ENCODE measurements at places on chromosomes 4 and X.

DNA sequence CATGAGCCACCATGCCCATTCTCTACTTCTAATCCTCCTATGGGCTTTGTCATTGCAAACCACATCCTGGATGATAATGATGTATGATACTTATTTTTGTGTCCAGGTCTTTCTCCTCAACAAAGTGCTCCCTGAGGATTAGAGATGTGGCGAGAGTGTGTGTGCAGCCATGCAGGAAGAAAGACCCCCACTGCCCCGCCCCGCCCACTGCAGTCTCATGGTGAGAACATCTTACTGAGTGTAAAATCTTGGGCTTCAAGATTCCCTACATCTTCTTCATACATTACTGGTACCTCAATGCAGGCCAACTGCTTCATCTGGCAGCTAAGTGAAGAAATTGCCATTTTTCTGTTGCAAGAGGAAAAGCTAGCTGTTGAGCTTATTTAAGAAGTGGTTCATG, 25.9 kb upstream of the MAP3K15 start:
- no peak for DNase-seq

- DNase-seq: no peak
Measured at GRCh38 chrX:20309806-20310205, 43.1 kb upstream of the RPS6KA3 start.

DNA sequence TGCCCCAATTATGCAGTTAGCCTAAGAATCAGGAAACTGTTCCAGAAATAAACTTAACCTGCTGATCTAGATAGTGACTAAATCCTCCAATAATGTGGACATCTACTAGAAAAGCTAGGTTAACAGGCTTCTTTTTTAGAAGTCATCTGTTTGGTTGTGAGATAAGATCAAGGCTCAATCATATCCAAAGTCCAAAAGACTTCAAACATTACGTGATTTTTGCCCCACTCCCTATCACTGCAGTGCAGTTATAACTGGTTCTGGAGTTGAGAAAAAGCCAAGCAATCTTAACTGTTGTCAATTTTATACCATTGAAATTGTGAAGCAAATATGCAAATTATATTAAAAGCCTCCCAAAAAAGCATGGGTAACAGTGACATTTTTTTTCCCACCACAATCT, 781.4 kb downstream of the KLHL13 start:
- no peak for DNase-seq

- no peak for DNase-seq
Measured at GRCh38 chr4:18803781-18804180, 782.2 kb upstream of the LCORL start.

DNA sequence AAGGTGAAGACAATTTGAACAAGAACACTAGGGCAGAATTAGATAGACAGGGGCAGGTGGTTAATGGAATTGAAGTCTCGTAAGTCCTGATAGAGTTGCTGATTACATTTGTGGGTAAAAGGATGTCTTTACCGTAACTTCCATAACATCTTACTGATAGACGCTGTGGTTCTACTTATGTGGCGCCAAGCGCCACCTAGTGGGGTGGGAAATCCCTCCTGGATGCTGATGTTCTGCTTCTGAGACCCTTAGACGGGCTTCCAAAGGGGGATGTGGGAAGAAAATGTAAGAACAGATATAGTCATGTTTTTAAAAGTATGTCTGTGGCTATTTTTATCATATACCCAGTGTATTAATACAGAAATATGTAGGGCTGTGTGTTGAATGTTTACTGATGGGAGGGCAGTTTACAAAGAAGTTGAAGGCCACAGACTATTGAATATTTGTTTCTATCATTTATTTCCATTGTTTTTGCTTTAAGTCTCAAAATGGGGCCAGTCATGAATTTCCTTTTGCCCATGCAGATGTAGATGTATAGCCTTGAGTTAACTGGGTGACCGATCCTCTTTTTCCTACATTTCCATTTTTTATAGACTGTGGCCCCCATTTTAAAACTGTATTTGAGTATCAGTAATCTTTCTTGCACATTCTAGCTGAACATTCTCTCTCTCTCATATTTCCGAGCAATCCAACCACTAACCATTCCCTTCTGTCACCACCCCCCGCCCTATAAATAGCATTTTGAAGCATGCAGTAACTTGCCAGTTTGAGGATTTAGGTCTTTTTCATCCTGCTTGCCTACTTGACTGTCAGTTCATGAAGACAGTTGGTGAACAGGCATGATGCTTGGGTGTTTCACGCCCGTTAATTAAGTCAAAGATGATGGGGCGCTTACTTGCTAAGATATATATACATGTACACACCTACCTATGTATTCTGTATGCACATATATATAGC, 12.1 kb upstream of the TLR8 start:
- no peak for DNase-seq

GRCh38 chrX:153644356-153645125, 2.5 kb upstream of the DUSP9 start:
- DNase-seq: no peak

- DNase-seq: no peak
Measured at GRCh38 chr4:26729027-26729426, 131.6 kb upstream of the STIM2 start.

GRCh38 chrX:48606091-48606490, 8.8 kb downstream of the WDR13 start:
- no peak for DNase-seq

- DNase-seq: no peak
Measured at GRCh38 chr4:26432419-26432818, 57.9 kb downstream of the CCKAR start.

DNA sequence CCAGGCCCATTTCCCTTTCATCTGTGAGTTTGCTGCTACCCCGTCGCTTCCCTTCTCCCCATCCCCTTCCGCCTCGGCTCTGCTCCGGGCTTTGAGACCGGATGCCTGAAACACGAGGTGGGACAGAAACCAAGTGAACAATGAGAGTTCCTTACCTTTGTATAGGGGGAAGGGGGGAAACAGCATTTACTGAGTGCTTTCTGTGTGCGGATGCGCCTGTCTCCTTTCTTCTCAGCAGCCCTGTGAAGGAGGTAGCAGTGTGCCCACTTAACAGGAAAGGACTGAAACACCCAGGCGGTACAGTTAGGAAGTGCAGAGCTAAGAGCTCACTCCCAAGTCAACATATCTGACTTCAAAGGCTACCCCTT, 43.2 kb upstream of the TMSB15B start:
- DNase-seq: peak; percentile 44

DNA sequence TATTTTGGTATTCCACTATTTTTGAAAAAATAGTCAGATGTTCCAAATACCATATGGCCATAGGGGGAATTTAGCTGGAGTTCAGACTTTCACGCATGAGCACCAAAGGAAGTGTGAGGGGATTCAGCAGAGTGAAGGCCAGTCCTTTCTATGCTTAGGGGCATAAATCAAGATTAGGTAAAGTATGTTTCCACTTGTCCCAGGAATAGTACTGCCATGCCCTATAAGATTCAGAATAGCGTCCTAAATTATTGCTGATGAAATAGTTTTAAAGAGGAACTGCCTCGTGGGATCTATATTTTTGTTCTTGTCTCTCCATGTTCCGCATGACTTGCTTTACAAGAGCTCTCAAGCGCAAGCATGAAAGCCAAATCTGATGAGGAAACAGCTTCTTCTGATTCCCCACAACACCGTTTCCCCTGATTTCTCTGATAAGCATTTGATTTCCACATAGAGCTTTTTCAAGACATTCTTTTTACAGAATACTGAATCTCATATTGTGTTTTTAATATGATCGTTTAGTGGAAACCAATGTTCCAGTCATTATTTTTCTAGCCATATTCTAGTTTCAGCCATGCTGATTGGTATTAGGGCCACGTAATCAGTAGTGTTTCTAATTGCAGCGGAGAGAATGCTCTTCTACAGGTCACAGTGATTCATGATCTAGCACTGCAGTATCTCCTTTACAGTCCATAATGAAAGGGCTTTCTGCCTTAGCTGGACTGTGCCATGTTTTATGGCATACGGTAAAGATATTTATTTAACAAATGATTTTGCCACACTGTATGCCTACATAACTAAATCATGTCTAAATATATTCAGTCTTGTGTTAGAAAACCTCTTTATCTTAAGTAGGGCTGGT, 492.3 kb downstream of the CENPC start:
- no peak for DNase-seq

GRCh38 chrX:46653482-46653881, 79.9 kb downstream of the CHST7 start:
- DNase-seq: no peak

GRCh38 chr4:127045861-127046260, 586.9 kb upstream of the INTU start:
- DNase-seq: no peak

- no peak for DNase-seq
Measured at GRCh38 chr4:176717237-176717636, 75.5 kb downstream of the VEGFC start.

GRCh38 chrX:129738466-129739308, at the start of gene XPNPEP2:
XPNPEP2 (plus strand) TSS chrX:129738979; CDS start chrX:129739214, 235 bp downstream.
- no peak for DNase-seq

DNA sequence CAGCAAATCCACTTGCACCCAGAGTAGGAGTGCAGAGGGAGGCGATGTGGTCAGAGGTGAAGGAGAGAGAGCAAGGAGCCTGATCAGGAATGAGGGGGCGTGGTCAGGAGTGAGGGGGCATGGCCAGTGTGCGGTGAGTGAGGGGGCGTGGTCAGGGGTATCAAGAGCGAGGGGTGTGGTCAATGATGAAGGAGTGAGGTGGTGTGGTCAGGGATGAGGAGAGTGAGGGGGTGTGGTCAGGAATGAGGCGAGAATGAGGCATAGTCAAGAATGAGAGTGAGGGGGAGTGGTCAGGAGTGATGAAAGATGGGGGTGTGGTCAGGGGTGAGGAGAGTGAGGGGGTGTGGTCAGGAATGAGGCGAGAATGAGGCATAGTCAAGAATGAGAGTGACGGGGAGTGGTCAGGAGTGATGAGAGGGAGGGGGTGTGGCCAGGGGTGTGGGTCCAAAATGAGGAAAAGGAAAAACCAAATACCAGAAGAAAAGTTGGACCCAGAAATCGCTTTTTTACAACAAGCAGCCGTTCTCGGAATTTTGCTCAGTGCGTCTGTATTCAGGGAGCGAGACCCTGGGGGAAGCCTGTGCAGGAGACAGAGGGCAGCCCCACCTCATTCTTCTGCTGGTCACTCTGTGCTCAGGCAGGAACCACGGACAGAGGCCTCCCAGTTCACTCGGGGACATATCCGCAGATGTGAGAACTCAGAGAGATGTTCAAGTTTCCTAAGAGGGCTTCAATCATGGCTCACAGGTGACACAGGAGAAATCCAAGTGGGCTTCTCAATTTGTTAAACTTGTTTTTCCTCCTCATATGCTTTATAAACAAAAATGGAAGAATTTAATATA, 47.5 kb downstream of the MAGEA1 start:
- no peak for DNase-seq
